ENCODE measurements at places on chromosomes 3 and 15.

- no peak for DNase-seq
Measured at GRCh38 chr3:138381413-138381901, 33.1 kb downstream of the MRAS start.

DNA sequence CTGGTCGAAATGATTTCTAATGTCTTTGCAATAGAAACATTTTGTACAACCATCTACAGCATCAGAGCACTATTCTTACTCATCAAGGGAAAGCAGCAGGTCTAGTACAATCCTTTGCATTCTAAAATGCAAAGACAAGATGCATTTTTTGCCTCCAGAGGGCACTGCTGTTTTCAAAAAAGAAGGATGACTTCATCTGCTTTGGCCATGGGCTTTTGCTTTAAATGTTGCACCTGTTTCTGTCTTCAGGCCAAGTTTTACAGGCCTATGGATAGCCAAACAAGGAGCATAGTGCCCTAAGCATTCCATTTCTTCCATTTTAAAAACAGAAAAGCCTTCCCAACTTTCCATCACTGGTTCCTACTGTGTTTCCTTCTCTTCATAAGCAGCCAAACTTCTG is 3.4 kb downstream of the PARP9 start:
- peak; percentile 76 for DNase-seq

DNA sequence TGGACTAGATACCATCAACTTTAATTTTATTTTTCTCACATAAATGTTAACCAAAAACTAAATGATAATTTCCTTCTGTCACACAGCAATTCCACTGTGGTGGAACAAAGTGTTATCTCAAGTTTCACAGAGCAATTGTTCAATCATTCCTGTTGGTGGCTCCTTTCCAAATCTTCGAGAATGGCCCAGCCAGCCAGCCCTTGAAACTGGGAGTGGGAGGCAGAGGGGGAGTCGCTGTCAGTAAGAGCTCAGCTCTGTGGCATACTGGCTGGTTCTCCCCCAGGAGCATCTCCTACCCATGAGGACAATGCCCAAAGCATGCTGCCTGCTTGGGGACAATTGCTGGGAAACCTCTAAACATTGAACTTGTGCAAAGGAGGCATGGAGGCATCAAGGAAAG is 47.7 kb downstream of the MECOM start:
- no peak for DNase-seq

- no peak for DNase-seq
Measured at GRCh38 chr3:100457811-100458210, 34.6 kb upstream of the TMEM45A start.

DNA sequence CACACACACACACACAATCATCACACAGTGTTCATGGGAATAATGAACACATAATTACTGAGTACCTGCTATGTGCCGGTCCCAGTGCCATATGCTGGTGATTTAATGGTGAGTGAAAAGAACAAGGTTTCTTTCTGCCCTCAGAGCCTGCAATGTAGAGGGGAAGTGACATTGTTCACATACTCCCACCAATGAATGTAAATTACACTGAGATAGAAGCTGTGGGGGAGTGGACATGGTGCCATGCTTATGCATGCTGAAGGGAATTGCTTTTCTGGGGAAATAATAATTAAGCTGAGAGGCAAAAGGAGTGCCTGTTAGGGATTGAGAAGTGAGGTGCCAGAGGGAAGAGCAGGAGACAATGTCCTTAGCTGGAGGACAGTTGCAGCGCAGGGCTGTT is 175.1 kb downstream of the MFSD1 start:
- no peak for DNase-seq

DNA sequence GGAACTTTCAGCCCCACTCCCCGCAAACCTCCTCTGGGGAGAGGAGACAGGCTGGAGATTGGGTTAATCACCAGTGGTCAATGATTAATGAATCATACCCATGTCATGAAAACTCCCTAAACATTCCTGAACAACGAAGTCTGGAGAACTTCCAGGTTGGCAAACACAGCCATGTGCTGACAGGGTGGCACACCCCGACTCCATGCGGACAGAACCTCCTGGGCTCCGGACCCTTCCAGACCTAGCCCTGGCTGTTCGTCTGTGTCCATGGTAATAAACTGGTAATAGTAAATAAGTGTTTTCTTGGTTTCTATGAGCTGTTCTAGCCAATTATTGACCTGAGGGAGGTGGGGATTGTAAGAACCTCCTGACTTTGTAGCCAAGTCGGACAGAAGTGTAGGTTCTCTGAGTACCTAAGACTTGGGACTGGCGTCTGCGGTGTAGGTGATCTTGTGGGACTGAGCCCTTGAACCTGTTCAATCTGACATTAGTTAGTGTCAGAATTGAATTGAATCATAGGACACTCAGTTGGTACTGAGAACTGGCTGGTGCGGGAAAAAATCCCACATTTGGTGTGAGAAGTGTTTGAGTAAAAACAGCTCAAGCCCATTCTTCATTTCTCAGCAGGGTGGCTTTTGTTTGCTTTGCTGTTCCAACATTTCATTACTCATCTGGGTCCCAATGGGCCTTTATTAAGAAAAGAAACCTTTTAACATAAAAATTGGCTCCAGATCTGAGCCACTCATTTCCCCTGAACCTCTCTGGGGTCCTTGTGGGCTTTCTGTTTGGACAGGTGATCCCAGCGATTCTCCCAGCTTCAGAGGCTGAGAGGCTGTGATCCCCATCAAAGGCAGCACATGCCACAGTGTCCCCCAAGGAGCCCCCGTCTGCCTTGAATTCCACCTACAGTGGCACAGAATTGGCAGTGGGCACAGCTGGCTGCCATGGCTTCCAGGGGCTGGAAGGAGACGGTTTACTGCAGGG is 151.0 kb downstream of the TJP1 start:
- DNase-seq: no peak

DNA sequence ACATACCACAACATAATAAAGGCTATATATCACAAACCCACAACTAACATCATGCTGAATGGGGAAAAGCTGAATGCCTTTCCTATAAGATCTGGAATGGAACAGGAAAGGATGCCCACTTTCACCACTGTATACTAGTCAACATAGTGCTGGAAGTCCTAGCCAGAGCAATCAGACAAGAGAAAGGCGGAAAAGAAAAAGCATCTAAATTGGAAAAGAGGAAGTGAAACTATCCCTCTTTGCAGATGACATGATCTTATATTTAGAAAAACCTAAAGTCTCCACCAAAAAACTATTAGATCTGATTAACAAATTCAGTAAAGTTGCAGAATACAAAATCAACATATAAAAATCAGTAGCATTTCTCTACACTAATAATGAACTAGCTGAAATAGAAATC is 14.6 kb upstream of the PIK3CA start:
- no peak for DNase-seq

DNA sequence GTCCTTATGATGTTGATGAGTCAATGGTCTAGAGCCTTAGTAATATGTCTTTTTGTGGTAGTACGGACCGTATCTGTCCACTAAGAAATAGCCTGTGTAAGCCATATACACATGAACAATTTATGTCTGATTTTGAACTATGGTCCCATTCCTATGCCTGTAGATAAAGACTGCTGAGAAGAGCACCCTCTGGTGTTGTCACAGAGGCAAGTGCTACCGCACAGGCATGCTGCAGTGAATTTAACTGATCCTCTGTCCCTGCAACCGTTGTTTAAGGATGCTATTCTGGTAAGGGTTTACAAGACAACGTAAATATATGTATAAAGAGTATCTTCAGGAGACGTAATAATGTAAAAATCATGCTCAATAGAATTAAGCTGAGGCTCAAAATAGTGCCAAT is 170.7 kb downstream of the UBE3A start:
- no peak for DNase-seq

GRCh38 chr3:157219215-157219614 is 59.3 kb upstream of the CCNL1 start:
- no peak for DNase-seq

- no peak for DNase-seq
Measured at GRCh38 chr3:184126006-184126405, 9.2 kb upstream of the EIF2B5 start.

DNA sequence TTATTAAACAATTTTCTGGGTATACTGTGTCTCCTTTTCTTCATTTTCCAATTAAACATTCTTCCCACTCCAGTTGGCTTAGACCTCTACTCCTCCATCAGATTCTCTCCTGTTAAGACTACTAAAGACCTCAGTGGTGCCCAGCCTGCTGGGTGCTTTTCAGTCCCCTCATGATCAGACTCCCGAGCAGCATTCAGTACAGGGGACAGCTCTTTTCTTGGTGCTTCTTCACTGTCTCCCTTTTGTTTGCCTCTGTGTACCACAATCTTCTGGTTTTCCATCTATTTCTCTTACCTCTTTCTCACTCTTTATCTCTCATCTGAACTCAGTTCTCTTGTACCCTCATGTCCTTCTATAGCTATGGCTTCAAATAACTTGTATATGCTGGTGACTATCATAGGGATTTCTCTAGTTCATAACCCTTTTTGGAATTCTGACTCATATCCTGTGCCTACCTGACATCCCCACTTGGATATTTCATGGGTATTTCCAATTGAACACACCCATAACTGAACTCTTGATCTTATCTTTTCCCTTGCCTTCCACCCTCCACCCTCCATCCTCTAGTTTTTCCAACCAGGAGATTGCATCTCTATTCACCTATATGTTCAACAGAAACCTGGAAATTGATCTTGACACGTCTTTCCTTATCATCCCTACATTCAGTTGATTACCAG is 55.6 kb upstream of the ABHD10 start:
- no peak for DNase-seq

DNA sequence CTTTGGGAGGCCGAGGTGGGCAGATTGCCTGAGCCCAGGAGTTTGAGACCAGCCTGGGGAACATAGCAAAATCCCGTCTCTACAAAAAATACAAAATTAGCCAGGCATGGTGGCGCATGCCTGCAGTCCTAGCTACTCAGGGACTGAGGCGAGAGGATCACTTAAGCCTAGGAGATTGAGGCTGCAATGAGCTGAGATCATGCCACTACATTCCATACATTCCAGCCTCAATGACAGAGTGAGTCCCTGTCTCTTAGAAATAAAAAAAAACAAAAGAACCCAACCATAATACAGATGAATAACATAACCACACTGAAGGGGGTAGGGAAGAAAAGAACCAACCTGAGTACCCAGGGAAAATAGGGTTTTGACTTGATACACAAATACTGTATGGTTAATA is 19.7 kb upstream of the CGNL1 start:
- DNase-seq: no peak

GRCh38 chr15:93072011-93072410 is 17.0 kb downstream of the RGMA start:
- DNase-seq: no peak

DNA sequence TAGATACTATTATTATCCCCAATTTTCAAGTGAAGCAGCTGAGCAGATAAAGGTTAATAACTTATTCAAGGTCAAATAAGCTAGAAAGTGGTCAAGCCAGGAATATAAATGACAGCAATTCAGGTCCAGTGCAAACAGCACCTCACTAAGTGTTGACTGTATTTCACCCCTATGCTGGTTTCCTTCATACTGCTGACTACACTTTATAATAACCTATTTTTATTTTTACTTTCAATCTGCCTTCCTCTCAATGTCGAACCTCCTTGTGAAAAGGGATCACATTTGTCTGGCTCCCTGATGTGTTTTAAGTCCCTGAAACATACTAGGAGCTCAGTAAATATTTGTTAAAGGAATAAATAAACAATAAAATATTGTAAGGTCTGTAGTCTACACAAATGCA is 146.1 kb downstream of the NAALADL2 start:
- no peak for DNase-seq

DNA sequence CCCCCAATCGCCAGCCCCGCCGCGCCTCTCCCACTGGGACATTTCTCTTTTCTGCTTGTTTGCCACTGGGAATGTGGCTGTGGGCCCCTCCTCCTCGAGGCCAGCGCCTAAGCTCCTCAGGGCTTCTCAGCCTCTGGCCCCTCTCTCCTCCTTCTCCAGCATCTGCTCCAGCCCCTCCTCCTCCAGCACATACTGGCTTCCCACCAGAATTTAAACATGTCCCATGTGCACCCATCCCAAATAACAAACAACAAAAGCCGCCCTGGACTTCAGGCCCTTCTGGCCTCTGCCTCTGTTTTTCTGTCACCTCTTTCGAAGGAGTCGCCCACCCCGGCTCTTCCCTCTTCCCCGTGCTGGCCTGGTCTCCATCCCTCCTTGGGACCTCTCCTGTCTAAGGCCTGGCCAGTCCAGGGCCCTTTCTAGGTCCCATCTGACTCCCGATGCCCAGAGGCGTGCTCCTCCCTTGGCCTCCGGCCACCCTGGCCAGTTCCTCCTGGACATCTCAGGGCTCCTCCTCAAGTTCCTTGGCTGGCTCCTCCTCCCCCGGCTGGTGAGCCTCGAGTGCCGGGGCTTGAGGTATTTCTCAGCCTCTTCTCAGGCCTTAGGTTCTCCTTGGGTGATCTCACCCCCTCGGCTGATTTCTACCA is 94.6 kb upstream of the SLC6A6 start:
- no peak for DNase-seq

DNA sequence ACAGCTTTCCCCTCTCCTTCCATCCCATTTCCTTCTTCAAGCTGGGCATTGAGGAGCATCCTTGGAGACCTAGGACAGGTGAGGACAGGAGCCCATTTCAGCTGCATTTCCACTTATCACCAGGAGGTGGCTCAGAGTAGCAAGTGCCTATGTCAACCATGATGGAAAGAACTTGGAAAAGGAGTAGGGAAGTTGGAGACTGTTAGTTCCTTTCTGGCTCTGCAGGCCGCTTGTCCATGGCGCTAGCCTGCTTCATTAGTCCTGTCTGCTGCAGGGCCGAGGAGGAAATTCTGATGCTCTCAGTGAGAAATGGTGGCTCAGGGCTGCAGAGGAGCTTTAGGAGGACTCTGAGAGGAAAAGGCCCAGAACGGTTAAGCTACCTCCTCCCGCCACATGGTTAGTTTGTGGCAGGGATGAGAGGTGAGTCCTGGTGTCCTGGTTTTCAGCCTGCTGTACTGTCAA is 7.0 kb upstream of the CD276 start:
- DNase-seq: peak; percentile 52

DNA sequence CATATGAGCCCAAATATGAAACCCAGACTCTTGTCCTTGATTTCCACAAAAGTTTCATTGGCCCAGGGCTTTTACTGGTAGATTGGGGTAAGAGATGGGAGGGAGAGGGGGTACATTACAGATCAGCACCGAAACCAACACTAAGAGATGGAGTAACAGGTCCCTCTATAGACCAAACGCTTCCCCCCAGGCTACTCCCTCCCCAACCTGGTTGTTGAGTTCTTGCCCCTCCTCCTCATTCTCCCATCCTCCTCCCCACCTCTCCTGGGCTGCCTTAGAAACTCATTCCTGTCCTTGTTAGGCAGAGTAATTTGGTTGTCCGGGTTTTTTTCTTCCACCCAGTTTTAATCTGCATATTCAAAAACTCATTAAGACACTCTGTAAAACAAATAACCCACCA is 74.1 kb downstream of the MESD start:
- DNase-seq: no peak

- no peak for DNase-seq
Measured at GRCh38 chr15:60656041-60656440, 177.1 kb upstream of the ICE2 start.
